ENCODE measurements at places on chromosomes 2 and 18.

- DNase-seq: no peak
Observed at GRCh38 chr2:147659051-147659450, 185.8 kb upstream of the ACVR2A start.

- DNase-seq: no peak
Observed at GRCh38 chr2:179247318-179248023, 17.2 kb downstream of the SESTD1 start.

DNA sequence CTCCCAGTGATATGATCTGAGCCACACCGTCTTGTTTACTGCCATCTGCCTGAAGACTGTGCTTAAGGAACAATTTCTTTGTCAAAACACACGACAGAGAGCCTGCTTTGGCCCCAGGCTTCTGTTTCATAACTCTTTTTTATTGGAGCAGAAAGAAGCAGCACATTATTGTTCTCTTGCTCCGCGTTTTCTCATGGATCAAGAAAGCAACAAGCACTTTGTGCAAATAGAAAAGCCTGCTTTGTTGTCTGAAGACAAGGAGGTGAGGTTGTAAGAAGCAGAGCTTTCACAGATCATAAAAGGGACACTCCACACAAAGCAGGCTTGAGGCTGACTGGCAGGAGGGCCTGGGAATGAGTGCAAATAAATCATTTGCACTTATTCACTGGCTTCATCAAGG lies 118.3 kb upstream of the FAM136A start:
- no peak for DNase-seq

DNA sequence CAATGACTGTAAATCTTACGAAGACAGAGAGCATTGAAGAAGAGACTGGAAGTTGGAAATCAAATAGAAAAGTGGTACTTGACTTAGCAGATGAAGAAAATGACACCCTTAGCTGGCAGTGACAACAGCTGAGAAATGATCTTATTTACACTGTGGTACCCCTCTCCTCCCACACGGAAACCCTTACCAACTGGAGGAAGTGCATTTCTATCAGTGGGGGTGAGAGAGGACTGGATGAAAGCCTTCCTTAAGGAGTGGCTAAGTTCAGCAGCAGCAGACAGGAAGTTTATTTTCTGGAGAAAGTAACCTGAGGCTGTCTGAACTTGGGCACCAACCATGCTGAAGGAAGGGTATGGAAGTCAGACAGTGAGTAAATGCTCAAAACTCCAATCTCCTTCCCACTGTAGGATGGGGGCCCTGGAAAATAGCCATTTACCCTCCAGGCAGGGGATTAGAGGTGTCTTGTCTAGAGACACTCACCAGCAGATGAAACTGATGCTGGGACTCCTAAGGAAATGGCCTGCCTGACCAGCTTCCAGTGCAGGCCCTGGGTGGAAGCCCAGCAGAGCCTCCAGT lies 160.2 kb upstream of the NCK2 start:
- DNase-seq: no peak

All from HEK293T (cell line).